ENCODE measurements at places on chromosomes 4 and X.

GRCh38 chr4:173121076-173121561 is 47.5 kb upstream of the GALNT7 start:
- DNase-seq = peak; percentile 82

DNA sequence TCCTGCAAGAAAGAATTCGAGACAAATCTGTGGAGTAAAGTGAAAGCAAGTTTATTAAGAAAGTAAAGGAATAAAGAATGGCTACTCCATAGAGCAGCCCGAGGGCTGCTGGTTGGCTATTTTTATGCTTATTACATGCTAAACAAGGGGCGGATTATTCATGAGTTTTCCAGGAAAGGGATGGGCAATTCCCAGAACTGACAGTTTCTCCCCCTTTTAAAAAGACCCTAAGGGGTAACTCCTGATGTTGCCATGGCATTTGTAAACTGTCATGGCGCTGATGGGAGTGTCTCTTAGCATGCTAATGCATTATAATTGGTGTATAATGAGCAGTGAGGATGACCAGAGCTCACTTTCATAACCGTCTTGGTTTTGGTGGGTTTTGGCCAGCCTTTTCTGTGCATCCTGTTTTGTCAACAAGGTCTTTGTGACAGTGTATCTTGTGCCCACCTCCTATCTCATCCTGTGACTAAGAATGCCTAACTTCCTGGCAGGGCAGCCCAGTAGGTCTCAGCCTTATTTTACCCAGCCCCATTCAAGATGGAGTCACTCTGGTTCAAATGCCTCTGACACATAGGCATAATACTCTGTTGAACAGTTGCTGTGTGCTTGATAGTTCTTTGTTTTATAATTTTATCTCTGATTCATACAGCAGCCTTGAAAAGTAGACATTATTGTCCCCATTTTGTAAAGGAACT is 25.8 kb downstream of the GAB1 start:
- DNase-seq = no peak

DNA sequence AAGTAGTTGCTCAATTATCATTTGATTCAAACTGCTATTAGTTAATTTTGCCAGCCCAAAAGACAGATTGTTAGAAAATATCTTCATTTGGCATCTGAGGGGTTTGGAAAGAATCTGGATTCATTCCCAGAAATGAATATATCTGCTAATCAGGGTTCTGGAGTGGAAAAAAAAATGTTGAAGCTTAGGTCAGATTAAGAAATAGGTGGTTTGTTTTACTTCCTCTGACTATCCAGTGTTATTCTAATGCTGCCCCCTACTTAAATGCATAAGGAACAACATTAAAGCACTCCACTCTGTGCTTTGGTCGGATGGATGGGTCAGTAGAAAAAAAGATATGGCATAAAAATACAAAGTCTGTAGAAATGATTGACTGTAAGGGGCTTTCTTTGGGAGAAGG is 89.0 kb downstream of the LUZP4 start:
- no peak for DNase-seq

DNA sequence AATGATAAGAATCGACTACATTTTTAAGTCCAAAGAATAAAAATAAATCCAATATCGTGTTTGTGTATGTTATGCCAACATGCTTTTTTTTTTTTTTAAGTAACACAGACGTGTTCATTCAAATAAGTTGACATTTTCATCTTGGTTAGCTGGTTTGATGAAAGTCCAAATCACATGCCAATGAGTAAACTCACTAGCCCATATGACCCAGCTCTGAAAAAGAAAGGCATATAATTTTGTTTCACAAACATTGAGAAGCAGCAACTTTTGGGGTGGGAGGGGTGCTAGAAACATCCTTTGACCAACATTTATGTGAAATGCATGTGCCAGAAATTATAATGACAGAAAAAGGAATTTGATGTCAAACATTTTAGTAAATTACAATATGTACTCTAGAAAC is 61.6 kb upstream of the SPP1 start:
- DNase-seq = no peak

- DNase-seq = no peak
Measured at GRCh38 chrX:1213971-1214370, 1.5 kb upstream of the CRLF2 start.

GRCh38 chrX:3052860-3053259 is 11.6 kb downstream of the ARSF start:
- no peak for DNase-seq

DNA sequence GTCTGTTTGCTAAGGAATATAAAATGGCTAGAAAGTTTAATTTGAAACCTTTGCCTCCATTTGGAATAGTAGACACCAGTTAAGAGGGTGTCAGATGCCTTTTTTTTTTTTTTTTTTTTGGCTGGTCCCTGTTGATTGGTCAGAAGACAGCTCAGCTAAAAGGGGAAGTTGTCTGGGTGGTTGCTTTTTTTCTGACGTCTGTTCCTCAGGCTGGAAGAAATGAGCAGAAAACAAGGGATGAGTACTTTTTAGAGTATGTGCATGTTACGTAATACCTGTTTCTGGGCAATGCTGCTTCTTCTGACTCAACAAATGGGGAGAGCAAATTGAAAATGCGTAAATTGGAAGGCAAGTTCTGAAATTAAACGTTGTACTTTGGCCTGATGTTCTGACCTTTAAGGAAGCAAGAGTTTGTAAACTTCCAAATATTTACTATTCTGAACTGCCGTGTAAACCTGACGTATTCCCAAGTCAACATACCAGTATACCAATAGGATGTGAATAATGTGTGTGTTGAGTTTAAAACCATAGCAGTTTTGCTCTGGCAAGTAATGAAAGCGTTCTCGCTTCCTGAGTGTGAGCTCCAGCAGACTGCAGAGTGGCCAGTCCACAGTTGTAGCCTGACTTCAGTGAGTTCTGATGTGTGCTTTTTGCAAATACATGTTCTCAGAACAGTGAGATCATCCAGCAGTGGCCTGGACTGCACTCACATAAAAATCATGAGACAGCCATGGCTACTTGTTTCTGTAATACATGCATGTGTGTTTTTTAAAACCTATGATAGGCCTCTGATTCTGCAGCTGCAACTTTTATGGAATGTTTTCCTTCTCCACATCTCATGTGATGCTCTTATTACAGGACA is 1.7 kb downstream of the SAT1 start:
- DNase-seq = peak; percentile 76

DNA sequence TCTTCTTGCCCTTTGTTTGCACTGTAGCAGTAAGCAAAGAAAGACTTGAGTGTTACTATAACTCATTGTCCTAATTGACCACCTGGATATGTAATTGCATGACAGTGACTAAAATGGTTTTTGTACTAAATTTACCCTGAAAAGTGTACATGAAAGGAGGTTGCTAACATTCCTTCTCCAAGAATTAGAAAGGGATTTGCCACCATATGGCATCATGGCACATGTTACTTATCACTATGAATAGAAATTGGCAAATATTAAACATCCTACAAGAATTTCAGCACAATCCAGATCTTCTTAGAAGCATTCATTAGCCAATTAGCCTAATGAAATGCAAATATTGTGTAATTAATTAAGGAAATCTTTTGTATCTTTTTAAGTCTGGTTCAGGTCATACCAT is 834.2 kb downstream of the STPG2 start:
- DNase-seq = no peak

- peak; percentile 40 for DNase-seq
Measured at GRCh38 chr4:78149751-78150542, 92.8 kb downstream of the FRAS1 start.

DNA sequence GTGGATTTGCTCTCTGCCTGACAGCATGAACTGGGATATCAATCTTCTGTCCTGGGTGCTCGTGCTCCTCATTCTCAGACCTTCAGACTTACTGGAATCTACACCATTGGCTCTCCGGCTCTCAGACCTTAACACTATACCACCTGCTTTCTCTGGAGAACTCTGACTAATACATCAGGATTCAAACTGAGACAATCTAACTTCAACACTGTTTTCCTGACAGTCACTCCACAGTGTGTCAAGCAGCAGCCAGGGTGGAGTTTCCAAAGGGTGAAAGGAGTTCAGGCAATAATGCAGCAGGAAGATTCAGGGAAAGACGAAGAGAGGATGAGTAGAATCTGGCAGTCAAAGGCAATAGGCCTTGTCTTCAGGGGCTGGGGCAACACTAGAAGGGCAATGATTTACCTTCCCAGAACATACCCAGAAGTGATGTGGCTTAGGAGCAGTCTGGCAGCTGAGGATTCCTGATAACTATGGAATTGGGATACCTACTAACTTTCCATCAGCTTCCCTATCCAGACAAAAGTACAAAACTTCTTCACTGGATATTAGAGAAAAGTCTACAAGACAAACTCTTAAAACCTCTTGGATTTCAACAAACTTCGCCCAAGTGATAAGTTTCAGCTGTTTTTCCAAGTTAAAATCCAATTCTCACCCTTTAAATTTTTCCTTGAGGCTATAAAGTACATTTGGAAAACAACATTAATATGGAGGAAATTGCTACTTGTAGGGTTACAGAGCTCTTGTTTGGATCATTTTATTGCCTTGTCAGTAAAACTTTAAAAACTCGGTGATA is 58.4 kb upstream of the SLIT2 start:
- DNase-seq = peak; percentile 74

DNA sequence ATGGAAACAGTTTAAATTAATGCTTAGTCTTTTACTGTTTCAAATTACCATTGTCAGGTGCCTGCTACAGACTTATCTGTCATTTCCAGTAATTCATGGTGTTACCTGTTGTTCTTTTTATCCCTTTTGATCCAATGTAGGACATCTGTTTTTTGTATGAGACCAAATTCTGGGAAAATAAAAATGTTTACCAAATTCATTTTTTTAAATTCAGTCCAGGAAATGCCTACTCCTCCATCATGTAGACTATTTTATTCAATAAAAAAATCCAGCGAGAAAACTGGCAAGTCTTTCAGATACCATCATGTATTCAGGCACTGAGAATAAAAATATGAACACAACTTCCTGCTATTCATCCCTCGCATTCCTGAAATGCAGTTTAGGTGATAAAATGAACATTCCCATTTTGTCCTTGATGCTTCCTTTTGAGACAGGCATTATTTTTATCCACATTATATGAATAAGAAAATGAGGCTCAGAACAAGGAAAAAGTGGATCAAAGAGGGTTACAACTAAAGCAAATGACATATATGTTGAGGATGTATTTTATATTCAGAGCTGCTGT is 584.2 kb downstream of the SPRY1 start:
- no peak for DNase-seq

GRCh38 chr4:25552580-25553271 is 102.9 kb upstream of the SLC34A2 start:
- peak; percentile 29 for DNase-seq

DNA sequence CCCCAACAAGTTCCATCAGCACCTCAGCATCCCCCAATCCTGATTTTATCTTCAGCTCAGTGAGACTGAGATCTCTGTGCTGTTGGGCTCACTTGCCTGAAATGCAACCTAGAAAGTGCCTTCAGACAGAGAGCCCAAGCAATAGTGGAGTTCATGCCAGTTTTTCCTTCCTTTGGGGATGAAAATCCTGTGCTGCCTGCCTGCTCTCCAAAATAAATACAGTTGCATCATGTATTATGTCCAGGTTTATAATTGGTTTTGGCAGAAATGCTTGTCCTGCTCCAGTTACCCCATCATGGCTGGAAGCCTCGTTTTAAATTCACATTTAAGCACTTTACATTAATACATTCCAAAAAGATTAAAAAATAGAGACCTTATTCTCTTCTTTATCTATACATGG is 1865.5 kb upstream of the TENM3 start:
- DNase-seq = no peak
